ENCODE measurements at places on chromosomes 7 and 10. TPM values are rescaled to one million over a fixed set of nuclear protein-coding genes. Genes with fewer than 3 reads are reported as not detected.

Gene HKDC1
- total RNA-seq, result 0.19 TPM

Gene ATP6V0A4
- total RNA-seq, result 0.64 TPM

Gene KCNIP2
- total RNA-seq, result 3.5 TPM

Gene GPR141
- not detected for total RNA-seq

Gene NAT16
- total RNA-seq, result not detected

DNA sequence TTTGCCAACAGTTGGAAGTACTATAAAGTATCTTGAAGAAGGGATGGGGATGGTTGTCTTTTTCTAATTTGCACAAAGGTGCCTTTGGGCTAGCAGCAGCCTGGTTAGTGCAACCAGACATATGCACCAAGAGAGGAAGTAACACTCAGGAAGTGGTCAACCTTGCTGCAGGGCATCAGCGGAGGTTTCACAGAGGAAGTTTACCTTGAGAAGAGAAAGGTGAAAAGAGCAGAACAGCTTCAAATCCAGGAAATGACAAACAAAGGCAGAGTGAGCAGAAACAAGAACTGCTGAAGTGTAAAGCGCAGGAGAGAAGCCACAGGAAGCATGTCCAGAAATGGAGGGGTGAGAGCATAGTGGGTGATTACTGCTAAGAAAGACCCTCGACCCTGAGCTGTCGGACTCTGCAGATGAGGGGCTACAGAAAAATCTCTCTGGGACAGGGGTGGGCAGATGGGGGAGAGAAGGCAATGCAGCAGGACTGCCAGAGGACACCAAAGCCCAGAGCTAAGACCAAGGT, 66.9 kb downstream of the STK17A start:
- peaks cover 76% of the 10 kb centered on the region for H3K4me1 ChIP-seq
- H3K27me3 ChIP-seq, result no peaks in the 10 kb centered on the region
- H3K4me3 ChIP-seq, result peak overlapping the region; percentile 20
- peak overlapping the region; percentile 98 for H3K27ac ChIP-seq

DNA sequence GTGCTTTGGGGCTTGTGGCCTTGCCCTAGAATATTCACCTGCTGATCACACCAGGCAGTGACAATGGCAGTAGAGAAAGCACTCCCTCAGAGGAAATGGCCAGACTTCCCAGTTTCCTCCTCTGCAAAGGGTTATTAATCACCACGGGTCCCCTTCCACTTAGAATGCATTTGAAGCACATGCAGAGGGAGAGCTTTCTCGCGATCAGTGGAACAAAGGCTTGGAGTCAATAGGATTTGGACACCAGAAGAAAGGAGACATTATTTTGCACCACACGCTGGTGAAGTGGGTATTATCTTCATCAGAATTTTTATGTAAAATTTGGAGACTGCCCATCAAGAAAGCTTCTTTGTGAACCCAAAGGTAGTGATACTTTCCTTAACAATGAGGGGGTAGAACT, 35.4 kb upstream of the INHBA start:
- peaks cover 16% of the 10 kb centered on the region for H3K4me1 ChIP-seq
- H3K4me3 ChIP-seq, result no peak overlapping the region
- no peaks in the 10 kb centered on the region for H3K27me3 ChIP-seq
- no peak overlapping the region for H3K27ac ChIP-seq
- DNase-seq, result no peak
- H3K36me3 ChIP-seq, result peaks cover 12% of the 10 kb centered on the region

GRCh38 chr7:131606346-131607290, 50.2 kb upstream of the PODXL start:
- DNase-seq, result no peak
- no peak overlapping the region for H3K4me3 ChIP-seq
- peaks cover 18% of the 10 kb centered on the region for H3K4me1 ChIP-seq
- no peak overlapping the region for H3K27ac ChIP-seq

- peaks cover 2% of the 10 kb centered on the region for H3K4me1 ChIP-seq
- H3K4me3 ChIP-seq, result no peak overlapping the region
- no peak for DNase-seq
- H3K27ac ChIP-seq, result no peak overlapping the region
Observed at GRCh38 chr7:1019789-1020610, 24.3 kb upstream of the GPR146 start.

DNA sequence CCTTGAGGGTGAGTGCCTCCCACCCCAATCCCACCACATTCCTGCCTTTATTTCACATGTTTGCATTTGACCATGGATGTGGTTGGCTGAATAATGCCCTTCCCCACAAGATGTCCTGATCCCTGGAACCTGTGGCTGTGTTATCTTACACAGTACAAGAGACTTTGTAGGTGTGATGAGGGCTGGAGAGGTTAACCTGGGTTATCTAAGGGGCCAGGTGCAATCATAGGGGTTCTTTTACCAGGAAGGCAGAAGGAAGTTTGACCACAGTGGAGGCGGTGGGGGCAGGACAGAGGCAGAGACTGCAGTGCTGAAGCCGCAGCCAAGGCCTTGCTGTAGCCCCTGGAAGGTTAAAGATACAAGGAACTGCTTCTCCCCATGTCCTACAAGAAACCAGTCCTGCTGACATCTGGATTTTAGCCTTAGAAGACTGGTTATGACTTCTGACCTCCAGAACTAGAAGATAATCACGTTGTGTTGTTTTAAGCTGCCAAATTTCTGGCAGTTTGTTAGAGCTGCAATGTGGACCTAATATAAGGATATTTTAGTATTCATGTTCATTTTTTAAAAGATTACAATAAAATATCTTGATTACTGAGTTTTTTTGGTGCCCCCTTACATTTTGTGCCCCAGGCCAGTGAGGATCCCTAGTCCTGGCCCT, 136.6 kb downstream of the ARHGAP22 start:
- H3K4me1 ChIP-seq, result peaks cover 12% of the 10 kb centered on the region
- no peak for DNase-seq
- no peak overlapping the region for H3K4me3 ChIP-seq

- DNase-seq, result no peak
- no peak overlapping the region for H3K4me3 ChIP-seq
- H3K4me1 ChIP-seq, result no peaks in the 10 kb centered on the region
Observed at GRCh38 chr7:69108097-69108496, 490.2 kb upstream of the AUTS2 start.

DNA sequence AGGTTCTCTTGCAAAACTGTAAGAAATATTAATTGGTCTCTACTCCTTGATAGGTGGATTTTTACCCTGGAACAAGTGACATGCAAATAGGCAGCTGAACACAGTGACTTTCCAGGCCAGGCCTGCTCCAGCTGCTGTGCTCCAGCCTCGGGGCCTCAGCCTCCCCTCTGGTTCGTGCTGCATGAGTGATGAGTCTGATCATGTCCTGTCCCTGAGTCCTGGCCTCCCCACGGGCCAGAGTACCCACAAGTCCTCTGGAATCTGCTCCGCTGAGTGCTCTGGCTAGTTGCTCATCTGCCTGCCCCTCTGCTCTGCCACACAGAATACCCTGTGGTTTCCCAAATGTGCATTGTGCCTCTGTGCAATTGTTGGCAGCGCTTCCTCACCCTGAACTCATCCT, 80.1 kb upstream of the PDZD8 start:
- H3K4me3 ChIP-seq, result no peak overlapping the region
- H3K27ac ChIP-seq, result no peak overlapping the region
- no peaks in the 10 kb centered on the region for H3K4me1 ChIP-seq
- DNase-seq, result no peak
- no peaks in the 10 kb centered on the region for H3K27me3 ChIP-seq

DNA sequence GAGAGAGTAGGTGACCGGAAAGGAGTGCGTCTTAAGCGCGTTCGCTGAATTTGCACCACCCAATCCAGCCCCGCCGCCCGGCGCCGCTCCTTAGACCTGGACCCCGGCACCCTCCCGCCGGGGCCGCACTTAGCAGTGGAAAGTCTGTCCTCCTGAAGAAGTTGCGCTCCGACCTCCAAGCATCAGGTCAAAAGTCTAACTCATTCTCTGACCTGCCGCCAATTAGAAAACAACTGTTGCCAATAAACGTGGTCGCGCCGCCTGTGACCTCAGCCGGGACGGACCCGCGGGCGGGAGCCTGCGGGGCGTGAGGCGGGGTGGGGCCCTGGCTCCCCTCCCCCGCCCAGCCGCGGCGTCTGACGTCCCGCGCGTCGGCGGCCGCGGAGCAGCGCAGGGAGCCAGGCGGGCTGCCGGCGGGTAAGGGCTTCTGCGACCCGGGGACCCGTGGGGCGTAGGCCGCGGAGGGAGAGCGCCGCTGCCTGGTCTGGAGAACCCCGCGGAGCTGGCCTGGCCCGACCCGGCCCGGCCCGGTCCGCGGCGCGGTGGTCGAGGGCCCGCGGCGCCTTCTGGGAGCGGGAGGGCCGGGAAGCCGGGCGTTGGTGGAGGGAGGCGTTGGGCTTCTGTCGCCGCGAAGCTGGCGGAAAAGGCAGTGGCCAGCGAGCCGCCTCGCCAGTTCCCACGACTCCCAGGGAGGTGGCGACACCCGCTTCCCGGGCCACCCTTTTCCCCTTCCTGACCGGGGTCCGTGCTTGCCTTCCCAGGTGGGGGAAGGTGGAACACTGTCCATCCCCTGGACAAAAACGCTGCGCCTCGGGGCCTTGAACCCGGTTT, at the start of gene BCAP29:
Gene BCAP29, plus strand, starts transcription at position 362 of the 831 bp plus-strand sequence. CDS start 527 bp downstream, outside the sequence.
- H3K4me1 ChIP-seq, result peaks cover 28% of the 10 kb centered on the region
- DNase-seq, result peak; percentile 90
- peak within 1 kb of the TSS; percentile 93 for H3K27ac ChIP-seq
- no peaks in the 10 kb centered on the region for H3K27me3 ChIP-seq
- H3K4me3 ChIP-seq, result peak within 1 kb of the TSS; percentile 92
- H3K36me3 ChIP-seq, result peaks cover 10% of the 10 kb centered on the region

GRCh38 chr10:133459454-133460207, 5.9 kb downstream of the SCART1 start:
- DNase-seq, result peak; percentile 85
- peaks cover 2% of the 10 kb centered on the region for H3K36me3 ChIP-seq
- H3K27ac ChIP-seq, result no peak overlapping the region
- H3K4me1 ChIP-seq, result no peaks in the 10 kb centered on the region

DNA sequence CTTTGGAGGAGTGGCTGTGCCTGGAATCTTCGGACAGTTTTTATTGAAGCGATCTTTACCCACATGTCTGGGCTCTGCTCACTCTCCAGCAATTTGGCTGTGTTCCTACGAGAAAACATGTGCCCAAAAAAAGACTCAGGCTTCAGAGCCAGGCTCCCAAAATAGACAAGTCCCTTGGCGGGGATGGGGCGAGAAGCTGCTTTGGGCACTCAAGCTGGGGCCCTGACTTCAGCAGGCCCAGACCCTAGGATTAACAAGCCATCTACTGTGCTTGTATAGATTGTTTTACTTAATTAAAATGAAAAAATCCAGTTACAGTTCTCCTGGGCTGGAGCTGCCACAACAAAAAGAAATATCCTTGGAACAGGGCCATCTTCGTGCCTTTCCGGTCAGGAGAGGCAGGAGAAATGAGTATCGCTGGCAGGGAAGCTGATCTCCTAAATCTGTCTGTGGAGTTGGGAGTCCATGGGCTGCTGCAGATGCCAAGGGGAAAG, 51.4 kb upstream of the PDCD4 start:
- H3K27me3 ChIP-seq, result peaks cover 5% of the 10 kb centered on the region
- H3K4me1 ChIP-seq, result peaks cover 7% of the 10 kb centered on the region
- peaks cover 2% of the 10 kb centered on the region for H3K36me3 ChIP-seq
- H3K4me3 ChIP-seq, result no peak overlapping the region

GRCh38 chr7:157113607-157114006, 25.1 kb upstream of the UBE3C start:
- peaks cover 4% of the 10 kb centered on the region for H3K27me3 ChIP-seq
- H3K4me3 ChIP-seq, result no peak overlapping the region
- H3K4me1 ChIP-seq, result no peaks in the 10 kb centered on the region

DNA sequence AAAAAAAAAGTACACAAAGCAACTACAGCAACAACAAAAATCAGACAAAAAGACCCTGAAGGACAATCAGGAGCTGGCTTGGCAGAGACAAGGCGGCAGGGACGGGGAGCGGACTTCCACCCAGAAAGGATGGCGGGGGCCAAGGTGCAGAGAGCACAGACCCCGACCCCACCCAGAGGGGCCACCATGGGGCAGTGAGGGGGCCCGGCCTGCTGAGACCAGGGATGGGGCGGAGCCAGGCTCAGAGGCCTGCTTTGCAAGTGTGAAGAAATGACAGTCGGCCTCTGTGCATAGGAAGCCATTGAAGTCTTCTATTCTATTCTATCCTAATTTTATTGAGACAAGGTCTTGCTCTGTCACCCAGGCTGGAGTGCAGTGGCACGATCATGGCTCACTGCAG, 82.0 kb downstream of the ELFN1 start:
- H3K4me3 ChIP-seq, result no peak overlapping the region
- no peaks in the 10 kb centered on the region for H3K36me3 ChIP-seq
- DNase-seq, result no peak
- H3K27ac ChIP-seq, result no peak overlapping the region

GRCh38 chr10:118871244-118871865, 116.6 kb upstream of the CACUL1 start:
- peaks cover 17% of the 10 kb centered on the region for H3K4me1 ChIP-seq
- H3K27me3 ChIP-seq, result peaks cover 16% of the 10 kb centered on the region
- H3K4me3 ChIP-seq, result no peak overlapping the region
- DNase-seq, result no peak

- H3K27ac ChIP-seq, result peak overlapping the region; percentile 42
- no peaks in the 10 kb centered on the region for H3K27me3 ChIP-seq
- peaks cover 32% of the 10 kb centered on the region for H3K4me1 ChIP-seq
- H3K36me3 ChIP-seq, result no peaks in the 10 kb centered on the region
- peak; percentile 81 for DNase-seq
- peak overlapping the region; percentile 45 for H3K4me3 ChIP-seq
Observed at GRCh38 chr10:124176349-124177179, 83.2 kb upstream of the CHST15 start.

DNA sequence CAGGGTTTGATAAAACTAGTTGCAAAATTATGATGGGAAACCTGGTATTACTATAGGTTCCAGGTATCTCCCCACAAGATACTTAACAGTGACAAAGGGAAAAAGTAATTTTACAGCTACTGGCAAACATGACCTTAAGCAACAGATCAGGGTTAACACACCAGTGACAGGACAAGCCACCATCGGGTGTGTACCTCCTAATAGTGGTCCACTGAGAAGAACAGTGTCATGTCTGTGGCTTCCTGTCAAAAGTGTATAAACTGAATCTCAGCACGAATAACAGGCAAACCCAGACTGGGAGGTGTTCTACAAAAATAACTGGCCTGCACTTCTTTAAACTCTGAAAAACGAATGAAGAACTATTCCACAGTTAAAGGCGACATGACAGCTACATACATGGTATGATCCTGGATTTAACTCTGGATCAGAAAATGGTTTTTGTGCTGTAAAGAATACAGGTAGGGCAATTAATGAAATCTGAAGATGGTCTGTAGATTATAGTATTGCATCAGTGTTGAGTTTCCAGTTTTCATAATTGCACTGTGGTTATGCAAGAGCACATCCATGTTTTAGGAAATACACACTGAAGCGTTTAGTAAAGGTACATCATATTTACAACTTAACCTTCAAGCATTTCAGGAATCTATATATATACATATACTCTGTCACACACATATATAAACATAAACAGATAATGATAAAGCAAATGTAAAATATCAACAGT, 32.0 kb upstream of the ARMS2 start:
- H3K27me3 ChIP-seq, result no peaks in the 10 kb centered on the region
- no peak for DNase-seq
- H3K27ac ChIP-seq, result no peak overlapping the region
- H3K4me3 ChIP-seq, result no peak overlapping the region
- peaks cover 35% of the 10 kb centered on the region for H3K4me1 ChIP-seq
